ENCODE measurements at places on chromosomes 3 and 15. TPM values are rescaled to one million over a fixed set of nuclear protein-coding genes. Genes with fewer than 3 reads are reported as not detected.

GRCh38 chr3:139120086-139121056 is 75.7 kb upstream of the PRR23C start:
- no peak for DNase-seq

DNA sequence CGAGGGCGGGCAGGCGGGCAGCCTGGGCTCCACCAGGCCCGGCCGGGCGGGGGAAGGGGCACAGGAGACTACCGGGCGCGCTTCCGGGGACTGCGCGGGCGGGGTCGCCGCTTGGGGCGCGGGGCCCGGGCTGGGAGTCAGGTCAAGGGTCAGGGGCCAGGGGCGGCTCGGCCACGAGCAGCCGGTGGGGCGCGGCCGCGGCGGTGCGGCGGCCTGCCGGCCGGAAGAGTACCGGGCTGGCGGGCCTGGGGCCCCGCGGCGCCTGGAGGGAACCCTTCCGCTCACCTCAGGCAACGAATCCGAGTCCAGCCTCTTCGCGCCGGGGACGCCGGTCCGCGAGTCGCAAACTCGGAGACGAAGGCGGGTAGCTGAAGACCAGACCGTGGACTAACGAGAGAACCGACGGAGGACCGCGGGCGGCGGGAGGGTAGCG is 225 bp downstream of the RHOA start:
- no peak for DNase-seq

- DNase-seq, result no peak
Measured at GRCh38 chr3:186239321-186239720, 122.7 kb downstream of the DGKG start.

DNA sequence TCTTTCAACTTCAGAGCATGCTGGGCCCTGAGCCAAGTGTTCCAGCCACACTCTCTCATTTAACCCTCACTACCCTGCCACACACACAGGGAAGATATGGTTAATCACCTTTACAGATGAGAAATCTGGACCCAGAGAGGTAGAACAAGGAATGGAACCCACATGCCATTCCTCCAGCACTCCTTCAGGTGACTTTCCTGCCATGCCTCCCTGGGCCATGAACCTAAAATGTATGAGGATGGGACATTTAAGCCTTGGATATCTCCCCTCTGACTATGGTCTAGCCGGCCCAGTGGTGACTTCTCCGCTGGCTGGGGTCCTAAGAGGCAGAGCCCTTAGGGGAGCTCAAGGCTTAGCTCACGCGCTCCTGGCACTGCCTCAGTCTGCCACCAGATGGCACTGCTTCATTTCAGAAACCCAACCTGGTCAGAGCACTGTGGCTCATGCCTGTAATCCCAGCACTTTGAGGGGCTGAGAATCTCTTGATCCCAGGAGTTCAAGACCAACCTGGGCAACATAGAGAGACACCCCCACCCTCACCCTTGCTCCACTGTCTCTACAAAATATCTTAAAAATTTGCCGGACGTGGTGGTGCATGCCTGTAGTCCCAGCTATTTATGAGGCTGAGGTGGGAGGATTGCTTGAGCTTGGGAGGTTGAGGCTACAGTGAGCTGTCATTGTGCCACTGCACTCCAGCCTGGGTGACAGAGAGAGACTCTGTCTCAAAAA is 2.2 kb upstream of the DCAF1 start:
- peak; percentile 83 for DNase-seq

CLDN18 gene
- 0.28 TPM for total RNA-seq

DNAH12 gene
- 0.14 TPM for total RNA-seq

GHSR gene
- total RNA-seq, result not detected
